ENCODE measurements at places on chromosomes 5 and 9. TPM values are rescaled to one million over a fixed set of nuclear protein-coding genes. Genes with fewer than 3 reads are reported as not detected.
A peak's percentile ranks its signal among the peaks of the same experiment; 100 is the strongest.

Gene SLC36A3
- total RNA-seq, result not detected

Gene PCDHGC3
- total RNA-seq, result 99.9 TPM

Gene BARHL1
- total RNA-seq, result not detected

Gene PKD2L2
- not detected for total RNA-seq

Gene PRELID1
- total RNA-seq, result 42.2 TPM

Gene TAS2R1
- total RNA-seq, result not detected

Gene SLC34A1
- total RNA-seq, result not detected

Gene CARTPT
- not detected for total RNA-seq

Gene CKMT2
- total RNA-seq, result 16.8 TPM

GRCh38 chr5:2912741-2913140 is 161.3 kb upstream of the IRX2 start:
- no peak for DNase-seq

DNA sequence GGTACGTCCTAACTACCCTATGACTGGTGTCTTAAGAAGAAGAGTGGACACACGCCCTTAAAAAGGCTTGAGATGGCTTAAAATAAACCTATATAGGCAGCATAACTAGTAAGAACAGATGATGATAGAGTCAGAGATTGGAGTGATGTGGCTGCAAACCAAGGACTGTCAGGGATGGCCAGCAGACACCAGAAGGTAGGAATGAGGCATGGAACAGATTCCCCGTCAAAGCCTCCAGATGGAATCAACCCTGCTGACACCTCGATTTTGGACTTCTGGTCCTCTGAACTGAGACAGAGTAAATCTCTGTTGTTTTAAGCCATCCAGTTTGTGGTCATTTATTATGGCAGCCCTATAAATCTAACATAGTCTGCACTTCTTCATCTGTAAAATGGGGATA is 7.4 kb downstream of the TMOD1 start:
- DNase-seq, result no peak

DNA sequence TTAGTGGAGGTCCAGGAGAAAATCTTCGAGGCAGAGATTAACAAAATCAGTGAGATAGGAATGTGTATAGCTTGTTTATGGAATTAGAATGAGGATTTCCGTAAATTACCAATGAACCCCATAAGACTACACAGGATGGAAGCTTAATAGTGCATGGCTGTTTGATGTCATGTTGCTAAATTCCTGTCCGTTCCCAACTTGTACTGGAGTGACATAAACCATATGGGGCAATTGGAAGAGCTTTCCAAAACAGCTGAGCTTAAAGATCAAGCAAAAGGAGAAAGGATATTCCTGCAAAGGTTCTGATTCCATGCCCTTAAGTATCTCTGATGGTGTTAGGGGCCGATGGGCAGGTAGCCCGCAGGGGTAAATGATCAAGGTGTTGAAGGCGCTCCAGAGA is 17.4 kb downstream of the GLE1 start:
- DNase-seq, result no peak

DNA sequence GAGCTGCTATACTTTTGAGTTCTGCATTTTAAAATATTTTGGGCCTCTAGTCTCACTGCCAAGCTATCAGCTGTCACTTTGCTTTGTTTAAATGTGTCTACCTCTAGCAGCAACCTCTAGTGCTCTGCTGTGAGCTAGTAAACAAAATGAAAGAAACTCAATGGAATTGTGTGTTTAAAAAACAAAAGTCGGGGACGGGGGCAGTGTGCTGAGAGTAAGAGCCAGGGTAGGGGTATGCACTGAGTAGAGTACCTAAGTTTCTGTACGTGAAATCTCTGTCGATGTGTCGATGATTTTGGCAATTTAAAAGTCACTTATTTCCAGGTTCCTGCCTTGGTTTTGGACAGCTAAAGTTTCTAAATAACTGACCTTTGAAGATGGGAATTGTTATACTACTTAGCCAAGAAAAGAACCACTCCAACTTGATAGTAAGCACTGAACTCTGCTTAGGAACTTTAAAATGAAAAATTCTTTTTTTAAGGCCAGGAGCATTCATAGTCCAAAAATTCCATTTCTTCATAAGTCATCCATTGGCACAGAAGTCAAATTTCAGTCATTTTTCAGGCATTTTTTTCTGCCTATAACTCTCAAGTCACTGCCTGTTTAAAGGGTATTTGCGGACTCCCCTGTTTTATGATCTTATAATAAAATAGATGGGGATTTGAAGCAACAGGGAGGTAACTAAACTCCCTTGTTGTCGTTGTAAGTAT is 111.5 kb downstream of the SAXO1 start:
- no peak for DNase-seq

DNA sequence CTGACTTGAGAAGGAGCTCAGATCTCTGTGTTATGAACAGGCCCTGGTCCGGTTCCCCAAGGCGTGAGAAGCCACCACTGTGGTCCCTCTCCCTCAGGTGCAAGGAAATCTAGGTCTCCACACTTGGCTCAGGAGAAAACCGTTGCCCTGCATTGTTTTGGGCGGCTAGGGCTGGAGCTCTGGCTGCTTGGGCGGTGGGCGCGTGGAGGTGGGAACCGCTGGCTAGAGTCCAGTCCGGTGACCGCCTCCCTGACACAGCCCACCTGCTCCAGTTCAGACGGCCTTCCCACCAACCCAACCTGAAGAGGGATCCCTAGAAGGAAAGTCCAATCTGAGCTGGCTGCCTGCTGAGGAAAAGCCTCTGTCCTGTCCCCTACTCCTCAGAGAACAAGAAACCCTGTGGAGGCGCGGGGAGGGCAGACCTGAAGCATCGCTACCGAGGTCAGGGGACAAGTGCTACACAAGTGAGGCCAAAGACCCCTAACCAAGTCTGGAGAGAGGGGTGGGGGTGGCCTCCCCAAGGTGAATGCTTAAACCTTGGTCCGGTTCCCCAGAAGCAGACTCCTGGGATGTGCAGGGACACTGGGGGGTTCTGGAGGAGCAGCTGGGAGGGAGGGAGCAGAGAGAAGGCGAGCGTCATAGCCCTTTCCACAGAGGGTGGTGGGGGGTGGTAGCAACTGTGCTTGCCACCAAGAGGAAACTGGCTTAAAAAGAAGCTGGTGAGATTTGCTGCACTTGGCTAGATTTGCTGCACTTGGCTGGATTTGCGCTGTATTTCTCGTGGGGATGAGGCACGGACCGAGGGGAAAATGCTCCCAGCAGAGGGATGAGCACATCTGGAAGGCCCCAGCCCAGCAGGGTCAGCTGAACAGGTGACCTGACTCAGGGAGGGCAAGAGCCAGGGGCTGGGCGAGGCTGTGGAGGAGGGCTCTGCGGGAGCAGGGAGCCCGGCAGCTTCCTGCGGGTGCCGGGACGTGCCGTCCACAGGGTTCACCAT is 65.2 kb downstream of the RAPGEF1 start:
- DNase-seq, result no peak

DNA sequence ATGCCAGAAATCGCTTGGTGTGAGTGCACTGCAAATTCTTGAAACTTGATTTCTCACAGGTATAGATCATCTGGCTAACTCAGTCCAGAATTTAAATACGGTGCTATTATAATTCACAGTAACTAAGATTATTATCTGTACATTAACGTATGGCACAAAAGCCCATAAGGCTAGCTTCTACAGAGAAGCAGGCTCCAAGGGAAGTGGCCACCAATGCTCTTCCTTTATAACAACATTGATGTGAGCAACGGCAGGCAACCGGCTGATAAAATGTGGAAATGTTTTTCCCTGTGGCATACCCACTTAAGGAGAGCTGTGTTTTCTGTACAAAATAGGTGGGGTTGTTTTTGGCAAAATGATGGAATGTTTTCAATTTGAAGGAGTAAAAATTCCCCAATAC is 35.7 kb downstream of the SEMA4D start:
- no peak for DNase-seq

DNA sequence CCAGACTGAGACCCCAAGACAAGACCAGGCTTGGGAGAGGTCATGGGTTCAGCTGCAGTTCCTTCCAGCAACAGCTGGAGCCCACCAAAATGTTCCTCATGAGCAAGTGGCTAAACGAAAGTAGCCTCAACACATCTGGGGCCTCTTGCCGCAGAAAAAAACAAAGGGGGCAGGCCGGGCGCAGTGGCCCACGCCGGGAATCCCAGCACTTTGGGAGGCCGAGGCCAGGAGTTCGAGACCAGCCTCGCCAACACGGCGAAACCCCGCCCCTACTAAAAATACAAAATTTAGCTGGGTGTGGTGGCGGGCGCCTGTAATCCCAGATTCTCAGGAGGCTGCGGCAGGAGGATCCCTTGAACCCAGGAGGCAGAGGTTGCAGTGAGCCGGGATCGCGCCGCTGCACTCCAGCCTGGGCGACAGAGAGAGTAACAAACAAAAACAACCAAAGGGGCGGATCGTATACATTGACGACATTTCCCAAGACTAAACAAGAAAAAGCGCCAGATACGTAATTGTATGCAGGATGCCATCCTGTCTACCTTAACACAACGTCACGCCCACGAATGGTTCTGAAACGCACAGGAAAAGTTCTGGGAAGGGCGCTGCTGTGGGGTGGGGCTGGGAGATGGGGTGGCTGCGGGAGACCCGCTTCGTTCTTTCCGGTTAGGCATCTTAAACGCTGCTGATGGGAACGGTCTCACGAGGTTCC is 1.7 kb downstream of the INPP5E start:
- no peak for DNase-seq

DNA sequence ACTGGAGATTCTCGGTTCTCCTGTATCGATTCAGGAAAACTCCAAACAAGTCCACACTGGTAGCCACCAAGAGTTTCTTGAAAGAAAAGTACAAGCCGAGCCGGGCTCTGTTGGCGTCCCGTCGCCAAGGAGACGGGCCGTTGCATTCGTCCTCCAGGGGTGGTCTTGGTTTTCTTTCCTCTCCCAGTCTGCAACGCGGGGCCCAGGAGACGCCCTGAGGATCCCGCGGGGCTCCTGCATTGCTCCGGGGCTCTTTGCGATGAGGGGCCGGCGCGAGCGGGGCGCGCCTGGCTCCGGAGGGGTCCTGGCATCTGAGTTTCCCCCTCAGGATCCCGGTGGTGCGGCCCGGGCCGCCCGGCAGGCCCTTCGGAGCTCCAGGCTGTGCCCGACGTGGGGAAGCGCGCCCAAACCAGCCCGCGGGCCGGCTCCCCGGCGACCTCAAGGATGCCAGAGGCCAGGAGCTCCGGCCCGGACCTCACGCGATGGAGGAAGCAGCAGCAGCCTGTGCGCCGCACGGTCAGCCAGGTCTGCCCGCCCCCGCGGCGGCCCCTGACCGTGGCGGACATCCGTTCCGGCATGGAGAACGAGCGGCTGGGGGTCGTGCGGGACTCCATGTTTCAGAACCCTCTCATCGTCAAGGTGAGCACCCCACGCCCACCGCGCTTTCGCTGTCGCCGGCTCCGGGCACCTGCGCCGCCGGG is at the start of gene CFAP77:
CFAP77 (plus strand) TSS at position 384 of the 701 bp plus-strand sequence; CDS start at position 445, 61 bp downstream.
- DNase-seq, result no peak

- no peak for DNase-seq
Measured at GRCh38 chr5:31415960-31416359, 115.9 kb downstream of the DROSHA start.

DNA sequence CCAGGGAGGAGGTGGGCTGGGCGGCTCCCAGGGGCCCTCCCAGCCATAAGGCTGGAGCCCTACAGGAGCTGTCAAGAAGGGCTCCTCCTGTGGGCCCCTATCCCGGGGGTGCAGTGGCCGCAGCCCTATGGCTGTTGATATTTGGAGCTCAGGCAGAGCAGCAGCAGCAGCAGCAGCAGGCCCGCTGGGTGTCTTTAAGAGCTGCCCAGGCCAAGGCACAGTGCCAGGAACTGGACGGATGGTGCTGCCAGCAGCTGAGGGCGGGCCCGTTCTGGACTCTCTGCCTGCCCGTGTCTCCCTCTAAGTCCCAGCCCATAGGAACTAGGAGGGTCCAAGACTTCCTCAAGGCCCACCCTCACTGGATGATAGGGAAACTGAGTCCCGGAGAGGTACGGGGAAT is 3.6 kb downstream of the AK1 start:
- peak; percentile 67 for DNase-seq

- no peak for DNase-seq
Measured at GRCh38 chr5:171707442-171707792, 78.2 kb upstream of the SMIM23 start.

DNA sequence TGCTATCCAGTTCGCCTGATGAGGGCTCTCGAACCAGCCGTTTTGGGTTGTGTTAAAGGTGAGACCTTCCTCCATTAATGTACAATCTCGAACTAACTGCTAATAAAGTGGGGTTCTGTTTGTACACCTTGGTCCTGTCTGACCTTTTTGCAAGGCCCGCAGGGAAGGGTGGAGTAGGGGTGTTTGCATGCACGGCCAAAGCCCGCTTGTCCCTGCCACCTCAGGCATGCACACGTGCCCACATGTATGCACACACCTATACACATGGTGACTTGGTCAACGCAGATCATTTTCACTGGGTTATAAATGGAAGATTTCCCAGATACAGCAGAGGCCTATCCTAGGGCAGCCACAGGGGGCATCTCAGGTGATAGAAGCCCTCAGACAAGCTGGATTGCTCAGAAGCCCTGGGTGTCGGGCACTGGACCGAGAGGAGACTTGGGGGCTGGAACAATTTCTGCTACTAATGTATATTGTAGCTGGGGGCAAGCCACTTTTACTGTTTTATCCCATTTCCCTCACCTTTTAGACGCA is 50.2 kb downstream of the NDST1 start:
- DNase-seq, result no peak

DNA sequence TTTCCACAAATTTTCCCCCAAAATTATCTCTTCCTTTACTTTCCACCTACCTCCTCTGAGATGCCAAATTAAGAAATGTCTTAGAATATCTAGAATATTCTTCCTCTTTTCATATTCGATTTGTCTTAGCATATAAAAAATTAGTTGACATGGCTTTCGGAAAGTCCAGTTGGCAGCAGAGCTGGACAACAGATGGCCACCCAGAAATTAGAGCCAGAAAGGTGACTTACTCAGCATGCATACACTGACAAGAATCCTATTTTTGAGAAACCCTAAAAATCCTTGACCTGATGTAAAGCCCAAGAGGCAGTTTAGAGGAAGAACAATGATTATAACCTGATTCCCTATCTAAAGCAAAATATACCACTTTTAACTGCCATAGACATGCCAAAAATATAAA is 22.0 kb downstream of the TMEM167A start:
- no peak for DNase-seq

GRCh38 chr5:100768221-100768620 is 134.9 kb downstream of the ST8SIA4 start:
- DNase-seq, result no peak

DNA sequence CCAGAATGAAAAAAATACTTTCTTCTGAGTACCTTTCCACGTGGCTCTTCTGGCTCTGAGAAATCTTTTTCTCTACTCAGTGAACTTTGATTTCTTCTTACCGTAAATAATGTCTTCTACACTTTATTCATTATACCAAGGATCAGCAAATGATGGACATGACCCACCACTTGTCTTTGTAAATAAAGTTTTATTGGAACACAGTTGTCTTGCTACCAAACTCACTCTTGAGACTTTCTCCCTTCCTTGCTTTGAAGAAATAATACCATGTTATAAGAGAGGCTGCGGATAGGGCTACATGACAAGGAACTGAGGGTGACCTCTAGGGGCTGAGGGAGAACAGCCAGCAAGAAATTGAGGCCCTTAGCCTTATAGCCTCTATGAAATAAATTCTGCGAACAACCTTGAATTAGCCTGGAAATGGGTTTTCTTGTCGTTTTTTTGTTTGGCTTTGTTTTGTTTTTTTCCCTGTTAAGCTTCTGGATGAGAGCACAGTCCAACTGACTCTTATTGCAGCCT is 212.5 kb downstream of the COMMD10 start:
- no peak for DNase-seq

All from thoracic aorta (tissue), 2 donors.